ENCODE measurements at places on chromosomes 4 and X.

- no peak for DNase-seq
These were observed 70.1 kb upstream of the LSM6 start for GRCh38 chr4:146105464-146105863.

DNA sequence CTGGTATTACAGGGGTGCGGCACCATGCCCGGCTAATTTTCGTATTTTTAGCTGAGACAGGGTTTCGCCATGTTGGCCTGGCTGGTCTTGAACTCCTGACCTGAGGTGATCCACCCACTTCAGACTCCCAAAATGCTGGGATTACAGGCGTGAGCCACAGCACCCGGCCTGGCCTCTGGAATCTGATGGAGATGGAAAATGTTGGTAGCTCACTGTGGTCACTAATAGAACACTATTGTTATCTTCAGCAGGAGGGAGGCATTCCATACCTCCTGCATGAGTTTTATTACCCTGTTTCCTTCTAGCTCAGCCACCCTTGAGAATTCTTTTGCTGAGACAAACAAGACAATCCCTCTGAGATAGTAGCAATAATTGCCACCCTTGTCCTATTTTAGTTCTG lies 105.0 kb downstream of the SHROOM3 start:
- DNase-seq, result no peak

- DNase-seq, result no peak
These were observed 68.5 kb downstream of the EFNB1 start for GRCh38 chrX:68897118-68897945.

DNA sequence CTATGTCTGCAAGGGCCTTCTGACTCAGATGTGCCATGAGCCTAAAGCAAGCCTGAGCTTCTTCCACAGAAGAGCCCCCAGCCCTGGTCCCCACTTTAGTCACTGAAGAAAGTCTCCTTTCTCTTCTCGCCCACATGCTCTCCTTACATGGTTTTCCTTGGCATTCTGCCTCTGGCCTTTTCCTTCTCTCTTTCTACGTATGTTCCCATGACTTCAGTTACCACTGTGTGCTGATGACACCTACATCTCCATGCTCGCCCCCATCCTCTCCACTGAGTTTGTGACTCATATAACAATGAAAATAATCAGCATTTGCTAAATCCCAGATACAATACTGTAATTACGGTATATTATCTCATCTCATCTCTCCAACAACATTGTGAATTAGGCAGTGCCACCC lies 149.3 kb downstream of the AMMECR1 start:
- DNase-seq, result no peak

DNA sequence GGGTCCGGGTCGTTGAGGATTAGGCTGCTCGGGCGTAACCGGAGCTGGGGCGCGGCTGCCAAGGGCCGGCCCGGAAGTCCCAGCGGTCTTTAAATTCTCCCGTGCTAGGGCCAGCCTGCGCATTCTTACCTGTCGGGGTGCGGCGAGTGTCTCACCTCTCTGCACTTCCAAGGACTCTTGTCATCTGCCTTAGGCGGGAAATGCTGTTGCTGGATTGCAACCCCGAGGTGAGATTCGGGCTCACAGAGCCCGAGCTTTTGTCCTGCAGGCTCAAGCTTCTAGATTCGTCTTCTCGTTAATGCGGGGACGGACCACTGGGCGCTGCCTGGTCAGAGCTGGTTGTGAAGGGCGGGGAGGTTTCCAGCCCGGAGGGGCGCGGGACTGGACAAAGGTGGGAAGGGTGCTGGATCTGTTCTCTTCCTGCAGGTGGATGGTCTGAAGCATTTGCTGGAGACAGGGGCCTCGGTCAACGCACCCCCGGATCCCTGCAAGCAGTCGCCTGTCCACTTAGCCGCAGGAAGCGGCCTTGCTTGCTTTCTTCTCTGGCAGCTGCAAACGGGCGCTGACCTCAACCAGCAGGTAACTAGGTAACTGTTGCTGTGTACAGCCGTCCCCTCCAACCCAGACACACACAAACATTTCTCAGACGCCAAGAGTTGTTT lies at the start of gene ANKRD37:
ANKRD37 (plus strand) TSS at position 118 of the 662 bp plus-strand sequence; CDS start at position 201, 83 bp downstream.
- peak; percentile 45 for DNase-seq

GRCh38 chrX:104745152-104745551 lies 179.2 kb downstream of the IL1RAPL2 start:
- no peak for DNase-seq

GRCh38 chr4:93710847-93711430 lies 117.6 kb upstream of the ATOH1 start:
- DNase-seq, result no peak

- DNase-seq, result no peak
These were observed 627.9 kb downstream of the IQCM start for GRCh38 chr4:149187726-149188125.

- no peak for DNase-seq
These were observed 55.9 kb upstream of the MTM1 start for GRCh38 chrX:150512461-150512901.

DNA sequence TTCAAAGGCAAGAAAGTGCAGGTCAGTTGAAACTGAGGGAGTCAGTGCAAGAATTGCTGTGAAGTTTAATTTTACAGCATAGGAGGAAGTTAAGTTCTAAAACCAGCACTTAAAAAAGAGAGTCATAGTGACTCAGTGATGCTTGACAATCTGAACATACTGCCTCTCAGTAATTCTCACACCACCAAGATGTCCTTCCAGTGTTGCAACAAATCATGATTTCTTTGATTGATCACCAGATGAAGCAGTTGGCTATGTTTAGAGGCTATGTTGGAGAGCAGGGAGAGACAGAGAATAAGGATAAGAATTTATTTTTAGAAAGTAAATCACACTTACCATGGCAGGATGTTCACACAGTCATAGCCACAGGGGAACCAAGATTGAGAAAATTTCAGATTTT lies 13.2 kb downstream of the TRIM2 start:
- DNase-seq, result no peak

DNA sequence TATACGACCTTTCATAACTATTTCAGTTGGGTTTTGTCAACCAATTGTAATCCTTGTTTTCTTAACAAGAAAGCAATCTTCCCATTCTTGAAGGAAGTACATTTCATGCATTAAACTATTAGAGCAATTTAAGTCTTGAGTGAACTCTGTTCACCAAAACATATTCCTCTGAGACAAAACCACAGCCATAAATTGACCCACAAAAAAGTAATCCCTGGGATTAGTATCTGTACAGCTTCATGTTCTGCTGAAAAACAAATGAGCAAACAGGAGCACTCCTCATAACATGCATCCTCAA lies 207.0 kb upstream of the PDE5A start:
- DNase-seq, result no peak

DNA sequence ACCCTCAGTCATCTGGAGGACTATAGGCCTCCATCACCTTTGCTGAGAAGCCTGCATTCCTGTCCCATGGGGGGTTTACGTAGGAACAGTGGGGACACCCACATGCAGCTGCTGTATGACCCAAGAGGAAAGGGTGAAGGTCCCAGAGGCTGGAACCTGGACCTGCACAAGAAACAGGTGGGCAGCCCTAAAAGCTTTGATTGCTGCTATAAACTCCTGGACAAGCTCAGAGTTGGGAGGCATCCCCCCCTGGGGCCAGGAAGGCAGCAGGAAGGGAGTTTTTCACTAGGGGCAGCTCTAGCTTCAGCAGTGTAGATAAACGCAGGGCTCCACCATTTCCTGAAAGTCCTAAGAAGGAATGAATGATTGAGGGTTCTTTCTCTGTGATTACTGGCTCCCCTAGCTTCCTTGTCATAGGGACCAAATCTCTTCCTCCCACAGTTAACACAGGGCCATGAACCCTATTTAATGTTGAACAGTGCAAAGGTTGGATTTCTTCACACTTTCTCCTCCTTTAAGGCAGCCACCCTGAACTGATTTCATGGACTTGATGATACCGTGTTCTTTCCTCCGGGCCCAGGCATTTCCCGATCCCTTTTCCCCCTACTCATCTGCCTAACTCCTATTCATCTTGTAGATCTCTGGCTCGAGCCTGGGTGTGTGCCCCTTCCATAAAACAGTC lies 84.2 kb downstream of the CHRNA9 start:
- no peak for DNase-seq

DNA sequence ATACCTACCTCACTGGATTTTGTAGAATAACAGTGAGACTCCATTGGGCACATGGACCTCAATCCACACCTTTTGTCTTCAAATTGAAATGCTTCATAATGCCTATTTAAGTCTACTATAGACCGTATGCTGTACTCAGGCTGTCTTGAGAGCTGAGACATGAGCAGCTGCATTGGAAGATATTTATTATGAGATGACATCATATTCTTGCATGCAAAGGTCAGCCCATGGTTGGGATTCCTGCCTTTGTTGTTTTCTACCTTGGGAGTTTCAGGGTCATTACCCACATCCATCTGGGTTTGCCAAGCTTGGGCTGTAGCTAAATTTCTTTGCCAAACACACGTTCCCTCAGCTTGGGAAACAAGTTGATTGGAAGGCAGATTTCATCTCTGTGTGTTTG lies 33.2 kb upstream of the MAMLD1 start:
- DNase-seq, result no peak

GRCh38 chr4:137738375-137738990 lies 206.2 kb upstream of the PCDH18 start:
- DNase-seq, result no peak

- DNase-seq, result no peak
These were observed 227.8 kb downstream of the NAF1 start for GRCh38 chr4:162938738-162939485.

- DNase-seq, result no peak
These were observed 961.0 kb downstream of the FAM133A start for GRCh38 chrX:94635003-94635402.

- DNase-seq, result no peak
These were observed 263.3 kb upstream of the UGT8 start for GRCh38 chr4:114335339-114335738.

- no peak for DNase-seq
These were observed 27.6 kb downstream of the ARFIP1 start for GRCh38 chr4:152807294-152807829.

DNA sequence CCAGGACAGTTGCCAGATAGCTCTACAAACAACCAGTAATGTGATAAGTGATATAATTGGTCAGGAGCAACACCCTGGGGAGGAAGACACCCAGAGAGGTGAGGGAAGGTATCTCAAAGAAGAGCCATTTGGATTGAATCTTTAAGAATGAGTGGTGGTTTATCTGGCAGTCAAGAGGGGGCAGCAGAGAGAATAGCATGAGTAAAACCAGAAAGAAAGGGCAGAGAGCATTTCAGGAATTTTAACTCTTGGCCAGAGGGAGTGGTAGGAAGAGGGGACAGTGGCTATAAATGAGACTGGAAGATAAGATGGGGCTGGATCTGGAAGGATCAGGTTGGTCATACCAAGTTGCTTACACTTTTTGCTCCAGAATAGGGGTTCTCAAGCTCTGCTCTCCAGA lies 5.9 kb upstream of the SEPTIN6 start:
- DNase-seq, result peak; percentile 63

- no peak for DNase-seq
These were observed 167.2 kb downstream of the KDR start for GRCh38 chr4:54958236-54958635.

GRCh38 chr4:12580787-12581186 lies 903.4 kb downstream of the RAB28 start:
- DNase-seq, result no peak

DNA sequence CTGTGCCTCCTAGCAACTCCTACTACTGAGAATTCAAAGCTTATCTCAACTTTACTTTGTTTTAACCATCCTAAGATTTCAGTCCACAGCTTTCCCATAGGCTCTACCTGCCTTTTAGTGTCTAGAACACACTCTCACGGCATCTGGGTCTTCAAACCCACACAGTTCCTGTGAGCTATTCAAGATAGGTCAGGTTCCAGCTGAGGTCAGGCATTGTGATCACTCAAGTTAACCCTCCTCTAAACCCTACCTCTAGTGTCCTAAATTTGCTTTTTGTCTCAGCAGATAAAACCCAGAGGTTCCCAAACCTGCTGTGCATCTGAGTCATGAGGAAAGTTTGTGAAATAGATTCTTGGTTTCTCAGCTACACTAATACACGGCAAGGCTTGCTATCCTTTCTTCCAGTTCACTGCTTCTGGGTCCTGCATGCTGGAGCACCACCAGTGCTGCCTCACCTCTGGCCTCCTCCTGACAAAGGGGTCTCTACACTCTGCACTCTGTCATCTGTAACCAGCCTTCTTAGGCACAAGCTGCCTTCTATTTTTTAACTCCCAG lies 324.6 kb upstream of the MAGEB2 start:
- DNase-seq, result no peak

DNA sequence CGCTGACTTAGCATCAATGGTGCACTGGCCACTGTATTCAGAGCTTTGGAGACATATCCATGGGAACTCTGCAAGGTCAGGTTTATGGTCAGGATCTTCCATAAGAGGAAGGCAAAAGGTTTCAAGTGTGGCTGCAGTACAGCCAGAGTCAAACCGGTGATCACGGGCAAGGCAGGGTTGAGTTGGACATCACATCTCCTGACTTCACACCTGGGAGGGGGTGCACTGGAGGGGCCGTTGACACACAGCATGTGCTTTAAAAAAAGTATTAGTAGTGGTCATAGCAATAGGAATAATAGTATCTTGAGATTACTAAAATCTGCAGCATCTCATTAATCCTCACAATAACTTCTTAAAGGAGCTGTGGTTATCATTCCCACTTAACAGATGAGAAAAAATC lies 28.9 kb upstream of the MAN2B2 start:
- no peak for DNase-seq

DNA sequence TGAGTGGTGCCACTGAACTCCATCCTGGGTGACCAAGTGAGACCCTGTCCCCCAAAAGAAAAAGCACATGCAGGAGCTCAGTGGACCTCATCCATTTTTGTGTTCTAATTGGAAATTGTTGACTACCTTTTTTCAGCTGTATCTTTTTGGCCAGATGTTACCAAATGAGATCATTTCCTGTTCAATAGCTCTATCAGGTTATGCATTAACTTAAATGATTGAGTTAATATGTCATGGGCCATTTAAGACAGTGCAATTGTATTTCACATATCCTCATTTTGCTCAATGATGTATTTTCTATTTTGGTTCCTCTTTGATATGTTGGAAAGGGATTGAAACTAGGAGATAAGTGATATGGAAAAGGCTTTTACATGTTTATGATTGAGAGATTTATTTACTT lies 26.2 kb upstream of the RHOH start:
- DNase-seq, result no peak

Data from NCI-H2227 treated with DMSO at 0.1 percent for 48 hours (cell line).